ENCODE measurements at places on chromosomes 6 and 20.

DNA sequence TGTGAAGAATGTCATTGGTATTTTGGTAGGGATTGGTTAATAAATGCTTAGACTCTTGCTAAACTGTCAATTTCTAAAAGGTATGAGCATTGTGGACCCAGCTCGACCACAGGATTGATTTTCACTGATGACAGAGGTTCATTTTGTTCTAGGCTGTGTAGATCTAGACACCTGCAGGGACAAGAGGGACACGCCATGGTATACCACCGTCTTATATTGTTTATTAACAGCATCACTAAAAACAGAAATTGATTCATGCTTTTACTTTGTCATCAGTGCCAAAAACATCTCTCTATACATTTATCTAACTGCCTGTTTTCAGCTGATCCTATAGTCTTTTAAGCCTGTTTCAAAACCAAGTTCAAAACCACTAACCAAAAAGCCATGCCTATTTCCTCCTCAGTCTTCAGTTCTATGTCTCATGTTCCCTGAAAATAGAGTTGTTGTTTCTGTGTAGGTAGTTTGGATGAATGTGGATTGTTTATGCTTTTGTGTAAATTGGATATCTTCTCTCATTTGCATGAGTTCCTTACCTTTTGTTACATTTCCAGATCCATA, 109.8 kb downstream of the JAG1 start:
- DNase-seq, result no peak

GRCh38 chr6:10759312-10759839, 11.8 kb downstream of the TMEM14B start:
- peak; percentile 70 for DNase-seq

DNA sequence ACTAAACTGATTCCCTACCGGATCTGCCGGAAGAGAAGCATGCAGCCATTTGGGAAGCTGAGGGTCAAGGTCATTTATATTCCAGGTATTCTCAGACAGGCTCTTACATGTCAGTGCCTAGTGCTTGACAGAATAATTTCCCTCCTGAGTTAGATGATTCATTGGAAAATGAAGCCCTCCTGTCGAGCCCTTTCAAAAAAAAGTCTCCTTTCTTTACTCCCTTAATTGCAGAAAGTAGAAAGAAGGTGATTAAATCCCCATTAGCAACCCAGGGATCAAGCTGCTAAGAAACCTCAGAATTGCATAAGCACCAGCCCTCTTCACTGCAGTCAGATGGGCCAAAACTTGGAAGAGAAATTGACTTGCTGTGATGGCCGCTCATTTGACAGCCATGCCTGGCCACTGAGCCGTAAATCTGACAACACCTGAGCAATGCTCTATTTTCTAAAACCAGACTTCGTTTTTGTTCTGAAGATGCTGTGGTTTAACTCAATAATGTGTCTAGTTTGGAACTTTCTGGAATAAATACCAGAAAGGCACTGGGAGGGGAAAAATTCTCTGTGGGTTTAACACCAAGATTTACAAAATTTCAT, 61.0 kb upstream of the ARMH2 start:
- DNase-seq, result no peak

- DNase-seq, result no peak
These were observed 31.7 kb upstream of the UBR2 start for GRCh38 chr6:42532038-42532669.

DNA sequence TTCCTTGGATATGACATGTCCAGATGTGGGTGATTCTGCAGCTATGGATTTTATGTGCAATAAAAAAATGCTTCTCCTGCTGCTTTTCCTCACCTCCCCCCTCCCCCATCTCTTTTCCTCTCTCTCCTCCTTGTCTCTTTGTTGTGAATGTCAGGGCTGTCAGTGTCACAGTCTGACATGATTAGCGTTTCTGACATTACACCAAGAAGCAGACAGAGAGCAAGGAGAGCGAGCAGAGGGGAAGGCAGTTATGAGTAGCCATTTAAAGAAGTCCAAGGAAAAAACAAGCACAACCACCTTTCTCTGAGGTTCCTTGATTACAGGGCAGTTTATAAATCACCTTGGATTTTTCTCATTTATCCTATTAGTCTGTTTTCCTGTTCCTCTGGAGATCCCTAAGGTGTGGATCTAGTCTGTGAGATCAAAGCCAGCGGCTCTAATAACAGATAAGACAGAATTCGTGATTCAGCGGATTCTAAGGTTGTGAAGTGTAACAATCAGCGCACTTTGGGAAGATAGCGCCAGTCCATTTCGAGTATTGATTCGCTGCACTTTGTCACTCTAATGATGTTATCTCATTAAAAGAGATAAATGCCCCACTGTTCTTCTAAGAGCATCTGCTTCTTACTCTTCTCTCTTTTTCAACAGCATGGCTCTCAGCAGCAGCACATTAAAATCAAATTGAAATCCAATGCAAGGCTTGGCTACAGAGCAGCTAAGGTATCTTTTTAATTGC, 101.4 kb downstream of the BACH2 start:
- no peak for DNase-seq

- DNase-seq, result no peak
These were observed 26.8 kb downstream of the DLL1 start for GRCh38 chr6:170264086-170264485.

DNA sequence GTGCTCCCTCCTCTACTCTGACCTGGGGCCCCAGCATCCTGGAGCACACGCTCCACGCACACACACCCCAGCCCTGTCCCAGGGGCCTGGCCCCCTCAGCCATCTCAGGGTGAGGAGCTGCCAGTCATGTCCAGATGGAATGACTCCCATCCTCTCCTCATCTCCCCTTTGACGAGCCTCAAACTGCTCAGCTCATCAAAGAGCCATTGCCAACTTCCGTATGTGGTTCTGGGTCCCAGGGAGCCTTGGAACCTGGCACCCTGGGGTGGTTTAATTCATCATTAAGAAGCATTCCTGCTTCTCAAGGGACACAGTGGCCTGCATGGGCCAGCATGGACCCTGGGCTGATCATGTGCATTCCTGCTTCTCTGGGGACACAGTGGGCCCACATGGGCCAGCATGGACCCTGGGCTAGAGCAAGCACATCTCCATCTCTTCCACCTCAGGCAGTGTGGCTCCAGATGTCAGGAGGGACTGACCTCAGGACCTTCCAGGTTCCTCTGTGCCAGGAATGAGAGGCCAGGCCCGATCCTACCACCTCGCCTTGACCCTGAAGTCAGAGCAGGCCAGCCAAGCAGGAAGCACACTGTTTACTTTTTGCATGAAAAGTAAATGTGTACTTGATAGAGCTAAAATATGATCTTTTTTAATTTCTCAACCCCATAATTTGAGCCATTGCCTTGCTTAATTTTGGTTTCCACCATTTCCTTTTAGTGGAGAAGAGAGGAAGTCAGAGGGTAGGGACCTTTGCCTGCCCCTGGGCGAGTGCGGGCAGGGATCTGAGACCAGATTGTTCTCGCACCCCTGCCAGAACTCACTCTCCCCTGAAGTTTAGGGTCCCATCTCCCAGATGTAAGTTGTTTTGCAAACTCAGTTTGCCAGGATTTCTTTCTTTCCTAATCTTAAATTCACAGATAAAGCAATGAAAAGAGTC, 26.1 kb downstream of the SPATA2 start:
- no peak for DNase-seq

DNA sequence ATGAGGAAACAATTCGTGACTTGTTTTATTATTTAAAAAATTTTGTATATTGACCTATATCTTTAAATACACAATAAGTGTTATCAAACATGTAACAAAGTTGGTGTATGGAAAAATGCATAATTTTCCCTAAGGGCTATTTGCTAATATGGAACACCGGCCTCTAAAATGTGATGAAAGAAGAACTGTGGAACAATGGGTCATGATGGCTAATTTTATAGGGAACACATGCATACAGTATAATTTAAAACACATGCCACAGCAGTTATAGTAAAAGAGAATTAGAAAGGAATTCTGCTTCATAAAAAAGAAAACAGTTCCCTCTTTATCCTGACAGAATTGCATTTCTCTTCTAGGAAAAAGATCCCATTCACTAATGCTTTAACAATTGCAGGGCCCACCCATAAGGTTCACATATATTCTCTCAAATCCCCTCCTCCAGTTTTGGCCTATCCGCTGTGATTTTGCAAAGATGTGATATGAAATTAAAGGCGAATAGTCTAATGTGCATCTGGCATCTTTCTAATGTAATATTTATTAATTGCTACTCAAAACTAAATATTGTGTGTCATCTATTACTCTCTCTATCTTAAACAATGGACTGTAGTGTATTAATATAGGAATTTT, 628.1 kb upstream of the CITED2 start:
- DNase-seq, result peak; percentile 66

- DNase-seq, result no peak
These were observed 169.9 kb downstream of the ADGB start for GRCh38 chr6:146768722-146769121.

- DNase-seq, result no peak
These were observed 60.5 kb upstream of the PRDM1 start for GRCh38 chr6:106025655-106026054.

DNA sequence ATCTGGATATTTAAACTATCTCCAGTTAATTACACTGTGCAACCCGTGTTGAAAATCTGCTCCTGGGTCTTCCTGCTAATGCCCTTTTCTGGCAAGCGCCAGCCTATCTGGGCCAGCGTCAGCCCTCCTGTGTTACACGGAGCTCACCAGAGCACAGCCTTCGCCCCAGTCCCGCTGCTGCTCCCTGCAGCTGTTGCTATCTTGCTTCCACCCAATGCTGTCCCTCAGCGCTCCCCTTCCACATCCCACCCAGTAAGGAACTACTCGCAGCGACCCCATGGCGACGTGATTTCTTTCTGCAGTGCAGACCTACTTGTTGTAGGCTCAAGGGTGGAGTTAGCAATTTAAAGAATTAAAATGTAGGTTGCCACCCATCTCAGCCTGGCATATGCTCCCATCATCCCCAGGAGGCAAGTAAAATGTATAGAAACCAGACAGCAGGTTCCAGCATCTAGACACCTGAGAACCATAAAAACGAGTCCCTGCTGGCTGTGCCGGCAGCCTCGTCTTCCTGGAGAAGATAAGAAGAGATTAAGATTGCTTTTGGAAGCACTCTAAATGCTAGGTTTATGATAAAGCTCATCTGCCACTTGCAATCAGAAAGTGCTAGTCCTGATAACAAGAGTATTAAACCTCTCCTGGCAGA, 254.3 kb upstream of the FOXQ1 start:
- no peak for DNase-seq

- no peak for DNase-seq
These were observed 80.4 kb upstream of the ZNF184 start for GRCh38 chr6:27553123-27553904.

GRCh38 chr6:97189767-97190166, 93.2 kb downstream of the MMS22L start:
- DNase-seq, result peak; percentile 9

GRCh38 chr6:41626917-41627316, 11.4 kb upstream of the MDFI start:
- no peak for DNase-seq

GRCh38 chr20:59458645-59459044, 145.7 kb upstream of the PHACTR3 start:
- DNase-seq, result no peak

- no peak for DNase-seq
These were observed 26.2 kb upstream of the IRAK1BP1 start for GRCh38 chr6:78841111-78841510.

DNA sequence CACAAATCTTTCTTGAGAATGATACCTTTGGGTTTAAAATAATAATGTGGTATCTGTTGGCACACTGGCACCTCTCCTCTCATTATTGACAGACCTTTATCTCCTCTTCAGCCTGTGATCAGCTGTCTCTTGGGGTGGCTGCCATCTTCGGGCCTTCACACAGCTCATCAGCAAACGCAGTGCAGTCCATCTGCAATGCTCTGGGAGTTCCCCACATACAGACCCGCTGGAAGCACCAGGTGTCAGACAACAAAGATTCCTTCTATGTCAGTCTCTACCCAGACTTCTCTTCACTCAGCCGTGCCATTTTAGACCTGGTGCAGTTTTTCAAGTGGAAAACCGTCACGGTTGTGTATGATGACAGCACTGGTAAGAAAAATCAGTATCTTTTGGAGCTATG, 232.8 kb downstream of the GRIK2 start:
- DNase-seq, result no peak

DNA sequence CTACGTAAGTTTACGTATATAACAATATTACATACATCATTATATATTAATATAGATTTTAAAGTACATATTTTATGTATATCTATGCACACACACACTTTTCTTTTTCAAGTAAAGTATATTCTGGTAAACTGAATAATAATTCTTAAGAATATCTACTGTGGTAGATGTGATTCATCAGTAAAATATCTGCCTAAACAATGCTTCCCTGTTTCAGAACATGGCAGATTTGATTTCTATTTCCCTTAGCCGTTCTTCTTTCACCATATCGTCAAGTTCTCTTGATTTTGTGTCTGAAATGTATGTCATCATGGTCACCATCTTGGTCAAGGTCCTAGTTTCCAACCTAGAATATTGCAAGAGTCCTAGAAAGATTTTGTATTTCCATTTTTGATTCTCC, 195.6 kb downstream of the HDGFL1 start:
- DNase-seq, result no peak

GRCh38 chr6:147852772-147853171, 344.3 kb downstream of the SAMD5 start:
- DNase-seq, result no peak

DNA sequence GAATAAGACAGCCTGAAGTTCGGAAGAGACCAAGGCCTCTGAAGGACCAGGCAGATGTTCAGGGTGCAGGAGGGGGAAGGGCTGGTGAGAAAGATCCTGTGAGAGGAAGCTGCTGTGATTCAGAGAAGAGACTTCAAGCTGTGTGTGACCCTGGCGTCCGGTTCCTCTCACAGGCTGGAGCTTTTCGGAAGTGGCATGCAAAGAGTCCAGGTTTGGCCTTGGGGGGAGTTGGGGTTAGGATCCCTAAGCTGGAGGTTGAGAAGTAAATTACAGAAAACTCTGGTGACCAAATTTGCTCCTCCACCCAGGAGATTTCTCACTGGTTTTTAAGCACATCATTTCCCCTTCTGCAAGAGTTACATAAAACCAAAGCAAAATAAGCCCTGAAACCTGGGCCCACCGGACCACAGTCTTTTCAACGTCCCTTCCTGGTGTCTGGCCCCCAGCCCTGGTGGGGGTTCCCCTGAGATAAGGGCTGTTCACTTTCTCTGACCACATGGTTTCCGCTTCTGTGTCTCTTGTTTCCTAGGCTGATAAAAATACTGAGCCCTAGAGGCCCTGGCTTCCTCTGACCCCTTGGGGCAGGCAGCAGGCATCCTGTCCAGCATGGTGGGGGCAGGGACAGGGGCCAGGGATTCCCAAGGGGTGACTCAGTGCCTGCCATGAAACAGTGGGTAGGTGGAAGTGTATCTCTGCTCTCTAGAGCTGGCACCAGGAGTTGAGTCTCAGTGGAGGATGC, 12.0 kb upstream of the LTA start:
- DNase-seq, result peak; percentile 42

GRCh38 chr6:7802662-7803061, 76.8 kb downstream of the BMP6 start:
- DNase-seq, result no peak

DNA sequence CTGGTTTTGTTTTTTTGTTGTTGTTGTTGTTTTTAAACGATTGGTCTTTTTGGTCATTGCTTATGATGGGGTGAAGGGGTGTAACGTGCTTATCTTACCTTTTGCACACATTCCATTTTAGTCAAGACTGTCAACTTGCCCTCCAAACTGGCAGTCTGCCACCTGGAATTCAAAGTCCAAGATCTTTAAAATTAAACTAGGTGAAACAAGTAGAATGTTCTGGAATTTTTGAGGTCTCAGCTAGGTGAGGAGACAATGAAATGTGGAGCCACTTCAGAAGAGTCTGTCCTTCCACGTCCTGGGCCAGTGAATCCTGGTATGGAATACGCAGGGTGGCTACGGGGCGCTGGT, 344.6 kb downstream of the ZFAND3 start:
- no peak for DNase-seq
